ENCODE measurements at places on chromosomes 2 and 18. TPM values are rescaled to one million over a fixed set of nuclear protein-coding genes. Genes with fewer than 3 reads are reported as not detected.

- DNase-seq = no peak
Observed at GRCh38 chr18:44700652-44701051, 20.0 kb downstream of the SETBP1 start.

GRCh38 chr18:31077878-31078277 lies 24.3 kb downstream of the DSC2 start:
- no peak for DNase-seq

FBXO15 gene
- total RNA-seq = 3.0 TPM

REG3G gene
- not detected for total RNA-seq

SEPTIN10 gene
- total RNA-seq = 0.56 TPM

ACOXL gene
- total RNA-seq = not detected
